Mesothelial cell of epicardium (in vitro differentiated cells): ENCODE measurements at places on chromosomes 5 and 9. TPM values are rescaled to one million over a fixed set of nuclear protein-coding genes. Genes with fewer than 3 reads are reported as not detected.

- DNase-seq, result no peak
Observed at GRCh38 chr5:158839638-158840037, 260.1 kb downstream of the EBF1 start.

Gene TLR4
- 0.66 to 1.7 TPM (median 0.78 TPM) in 3 replicates for total RNA-seq

- DNase-seq, result no peak
Observed at GRCh38 chr9:120966013-120966369, 39.4 kb upstream of the TRAF1 start.

Gene PCDHGB2
- 0.86 to 1.3 TPM (median 1.2 TPM) in 3 replicates for total RNA-seq

Gene IER5L
- 31.3 to 34.7 TPM (median 31.9 TPM) in 3 replicates for total RNA-seq

DNA sequence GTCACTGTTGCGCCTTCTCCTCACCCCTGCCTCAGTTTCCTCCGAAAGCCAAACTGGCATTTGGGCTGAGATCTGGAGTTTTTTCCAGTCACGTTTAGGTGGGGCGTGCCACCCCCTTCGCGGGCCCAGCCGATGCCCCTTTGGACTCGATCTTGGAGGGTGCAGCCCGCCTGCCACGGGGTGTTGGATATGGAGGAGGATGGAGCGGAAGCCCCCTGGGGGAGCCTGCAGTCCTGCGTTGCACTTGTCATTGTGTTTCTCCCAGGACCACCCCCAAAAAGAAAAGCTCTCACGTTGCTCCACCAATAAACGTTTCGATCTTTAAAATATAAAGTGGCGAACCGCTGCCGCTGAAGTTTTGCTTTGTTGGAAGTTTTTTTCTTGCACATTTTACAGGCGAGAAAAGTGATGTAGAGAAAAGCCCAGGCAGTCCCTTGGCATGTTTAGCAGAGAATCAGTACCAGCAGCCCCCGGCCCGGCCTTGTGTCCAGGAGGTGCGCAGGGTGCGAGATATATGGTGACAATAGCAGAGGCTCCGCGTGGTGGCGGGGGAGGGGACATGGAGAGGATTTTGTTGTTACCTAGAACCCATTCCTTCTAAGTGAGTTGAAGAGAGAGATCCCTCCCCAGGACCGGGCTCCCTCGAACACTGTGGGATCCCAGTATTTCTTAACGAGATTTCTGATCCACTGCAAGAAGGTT lies 681 bp downstream of the F2R start:
- peak; percentile 41 for DNase-seq

- no peak for DNase-seq
Observed at GRCh38 chr5:565782-566440, 41.7 kb upstream of the SLC9A3 start.

- DNase-seq, result no peak
Observed at GRCh38 chr5:173670791-173671120, 54.3 kb upstream of the BOD1 start.

DNA sequence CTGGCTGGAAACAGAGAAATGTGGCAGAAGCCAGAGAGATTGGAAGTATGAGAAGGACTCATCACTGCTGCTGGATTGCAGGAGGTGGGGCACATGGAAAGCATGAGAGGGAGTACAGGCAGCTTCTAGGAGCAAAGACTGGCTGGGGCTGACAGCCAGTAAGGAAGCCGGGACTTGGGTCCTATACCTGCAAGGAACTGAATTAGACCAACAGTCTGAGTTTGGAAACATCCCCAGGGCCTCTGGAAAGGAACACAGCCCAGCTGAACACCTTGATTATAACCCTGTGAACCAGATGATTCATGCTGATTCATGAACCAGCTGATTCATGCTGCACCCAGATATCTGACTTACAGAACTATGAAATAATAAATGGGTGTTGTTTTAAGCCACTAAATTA lies 93.4 kb downstream of the OSTF1 start:
- no peak for DNase-seq

DNA sequence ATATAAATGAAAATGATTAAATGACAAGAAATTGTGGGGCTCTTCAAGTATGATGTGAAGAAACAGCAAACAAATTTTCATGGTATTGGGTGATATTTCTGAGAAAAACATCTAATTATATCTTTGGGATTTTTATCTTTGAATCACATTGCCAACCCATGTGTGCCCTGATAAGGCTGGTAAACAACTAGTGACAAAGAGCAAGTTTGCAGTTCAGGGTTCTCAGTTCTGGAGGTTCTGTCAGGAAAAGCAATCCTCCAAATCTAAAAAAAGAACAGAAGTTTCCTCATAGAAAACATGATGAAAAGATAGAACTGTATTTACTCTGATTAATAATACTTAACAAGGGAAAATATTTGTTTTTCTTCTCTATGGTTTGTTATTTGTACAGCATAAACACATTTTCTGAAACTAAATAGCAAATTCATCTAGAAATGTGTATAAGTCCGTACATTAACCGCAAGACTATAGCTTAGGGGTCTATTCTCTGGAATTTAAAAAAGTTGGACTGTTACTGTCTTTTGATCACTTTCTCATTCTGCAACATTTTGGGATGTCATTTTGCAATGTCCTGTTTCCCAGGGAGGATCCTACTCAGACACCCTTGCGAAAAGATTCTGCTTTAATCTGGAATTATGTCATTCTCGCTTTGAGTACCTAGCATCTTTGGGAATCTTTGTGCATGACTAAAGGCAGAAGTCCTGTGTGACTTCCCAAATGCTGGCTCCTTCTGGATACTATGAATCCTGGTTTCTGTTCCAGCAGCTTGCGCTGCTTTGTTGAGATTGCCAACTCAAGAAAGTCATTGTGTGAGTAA lies 308.5 kb downstream of the ADGRV1 start:
- DNase-seq, result no peak

Gene SLC6A7
- not detected in 3 replicates for total RNA-seq

DNA sequence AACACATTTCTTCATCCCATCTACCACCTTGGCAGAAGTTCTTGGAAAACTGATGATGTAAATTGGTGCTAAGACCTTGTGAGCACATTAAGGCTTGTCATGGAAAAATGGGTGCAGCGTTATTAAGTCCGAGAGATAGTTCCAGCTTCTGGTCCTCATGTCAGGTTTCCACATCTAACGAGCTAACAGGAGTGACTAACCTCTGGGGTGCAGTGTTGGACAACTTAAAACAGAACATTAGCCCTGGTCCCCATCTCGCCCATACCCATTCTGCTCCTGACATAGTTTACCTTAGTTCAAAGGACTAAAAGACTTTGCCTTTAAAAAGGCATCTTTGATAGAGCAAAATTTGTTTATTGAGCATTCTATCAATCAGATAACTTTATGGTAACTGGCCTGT lies 128.0 kb downstream of the SLC1A3 start:
- DNase-seq, result no peak

Gene FAM240B
- not detected in 3 replicates for total RNA-seq

Gene ZBED3
- 25.2 to 26.9 TPM (median 25.8 TPM) in 3 replicates for total RNA-seq

DNA sequence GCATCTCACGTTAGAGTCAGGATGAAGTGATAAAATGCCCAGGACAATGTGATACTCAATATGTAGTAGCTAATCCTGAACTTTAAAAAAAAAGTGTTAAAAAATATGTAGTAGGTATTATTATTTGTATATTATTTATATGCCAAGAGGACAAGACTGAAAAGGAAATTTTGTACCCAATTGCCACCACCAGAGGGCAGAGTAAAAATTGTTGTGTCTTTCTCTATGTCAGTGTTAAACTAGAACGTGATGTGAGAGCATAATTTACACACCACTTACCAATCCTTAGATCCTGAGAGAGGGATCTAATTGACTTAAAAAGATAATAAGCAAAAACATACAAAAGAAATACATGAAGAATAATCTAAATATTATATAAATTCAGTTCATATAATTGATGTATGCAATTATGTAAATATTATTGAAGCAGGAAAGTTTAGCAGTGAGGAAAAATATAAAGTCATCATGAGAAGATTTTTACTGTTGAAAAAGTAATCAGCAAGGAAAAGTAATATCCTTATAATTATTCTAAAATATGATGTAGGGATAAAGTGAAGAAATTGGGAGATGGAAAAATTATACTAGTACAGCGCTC lies 288.9 kb downstream of the RAB3C start:
- no peak for DNase-seq

Gene SLCO6A1
- 5.7 to 6.2 TPM (median 5.9 TPM) in 3 replicates for total RNA-seq

DNA sequence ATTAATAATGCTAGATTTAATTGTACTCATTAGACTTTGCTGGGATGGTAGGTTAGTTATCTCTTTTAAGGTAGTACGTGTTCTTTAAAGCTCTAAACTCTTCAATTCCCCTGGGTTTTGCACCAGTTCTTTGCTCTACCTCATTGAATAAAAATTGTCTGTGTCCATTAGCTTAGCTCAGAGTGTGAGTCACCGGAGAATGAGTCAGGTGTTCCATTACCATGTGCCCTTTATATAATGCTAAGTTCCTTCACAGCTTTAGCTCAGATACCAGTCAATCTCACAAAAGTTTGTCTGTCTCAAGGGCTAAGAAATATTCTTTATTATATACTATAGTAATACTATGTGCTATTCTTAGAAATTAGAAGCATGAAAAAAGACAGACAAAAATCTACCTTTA lies 339.4 kb downstream of the PRELID2 start:
- no peak for DNase-seq

DNA sequence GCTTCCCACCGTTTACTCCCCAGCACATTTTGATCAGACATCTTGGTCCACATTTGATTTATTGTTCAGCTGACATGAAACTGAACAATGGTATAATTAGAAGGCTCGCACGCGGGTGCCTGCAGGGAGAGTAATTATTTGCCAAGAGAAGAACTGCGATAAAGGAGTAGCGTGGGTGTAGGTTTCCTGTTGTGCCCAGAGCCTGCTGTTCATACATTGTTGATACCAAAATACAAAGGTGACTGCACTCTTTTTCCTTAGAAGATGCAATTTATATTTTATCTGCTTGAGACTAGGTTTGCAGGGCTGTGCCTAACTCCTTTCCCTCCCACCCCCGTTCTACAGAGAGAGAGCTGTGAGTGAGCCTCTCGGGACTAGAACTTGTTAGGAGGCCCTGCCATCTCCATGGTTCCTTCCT lies 241.8 kb upstream of the MSX2 start:
- no peak for DNase-seq

GRCh38 chr9:108056805-108057386 lies 567.3 kb upstream of the KLF4 start:
- no peak for DNase-seq

- no peak for DNase-seq
Observed at GRCh38 chr9:113783475-113783874, 92.6 kb upstream of the ZNF618 start.

Gene PDE8B
- 2.9 to 4.8 TPM (median 4.3 TPM) in 3 replicates for total RNA-seq

DNA sequence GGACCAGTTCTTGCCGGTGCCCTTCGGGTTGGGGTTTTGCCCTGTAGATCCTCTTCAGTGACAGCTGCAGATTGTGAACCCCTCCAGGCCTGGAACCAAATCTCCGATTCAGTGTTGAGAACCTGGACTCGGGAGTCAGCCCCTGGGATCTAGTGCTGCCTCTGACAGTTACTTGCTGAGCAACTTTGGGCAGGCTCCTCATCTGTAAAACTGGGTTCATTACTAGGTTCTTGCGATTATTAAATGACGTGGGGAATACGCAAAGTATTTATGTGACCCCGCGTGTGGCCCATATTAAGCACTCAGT lies 600 bp downstream of the ERCC6L2 start:
- no peak for DNase-seq

Gene AGXT2
- not detected in 3 replicates for total RNA-seq

- DNase-seq, result no peak
Observed at GRCh38 chr9:33795819-33796218, 458 bp downstream of the PRSS3 start.

DNA sequence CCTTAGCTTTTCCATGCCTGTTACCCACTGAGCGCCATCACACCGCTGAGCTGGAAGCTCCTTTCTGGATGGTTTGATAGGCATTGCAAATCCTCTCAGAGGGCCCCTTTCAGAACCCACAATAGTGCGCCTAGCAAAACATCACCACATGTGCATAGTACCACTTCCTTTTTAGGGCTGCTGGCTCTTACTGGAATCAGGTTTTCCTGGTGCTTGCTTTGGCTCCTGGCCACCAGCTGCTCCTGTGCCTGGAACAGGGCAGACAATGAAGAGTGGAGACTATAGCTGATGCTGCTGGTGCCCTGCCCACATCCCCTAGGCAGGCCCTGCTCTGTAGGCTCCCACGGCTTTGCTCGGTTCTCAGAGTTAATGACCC lies 163.6 kb upstream of the SEMA6A start:
- no peak for DNase-seq

GRCh38 chr5:67518227-67518626 lies 321.6 kb upstream of the CD180 start:
- DNase-seq, result no peak

GRCh38 chr5:135131801-135132680 lies 98.0 kb upstream of the PITX1 start:
- no peak for DNase-seq

DNA sequence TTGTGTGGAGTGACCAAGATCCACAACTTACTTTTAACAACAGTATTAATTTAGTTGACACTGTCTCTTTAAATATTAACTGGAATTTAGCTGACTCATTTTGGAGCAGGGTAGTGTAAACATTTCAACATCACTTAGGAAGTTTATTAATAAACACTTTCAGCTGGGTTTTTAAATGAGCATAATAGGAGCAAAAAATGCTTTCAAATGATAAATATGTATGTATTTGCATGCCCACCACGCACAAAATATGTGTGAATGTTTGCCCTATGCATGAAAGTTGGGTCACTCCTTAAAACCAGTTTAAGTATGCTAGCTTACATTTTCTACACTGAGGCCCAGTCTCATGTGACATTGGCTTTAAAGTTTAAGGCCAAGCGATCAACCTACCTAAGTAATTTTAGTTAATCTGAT lies 2.9 kb downstream of the ZFAND5 start:
- DNase-seq, result no peak
